ENCODE measurements at places on chromosomes 2 and 18. TPM values are rescaled to one million over a fixed set of nuclear protein-coding genes. Genes with fewer than 3 reads are reported as not detected.

Gene PTH2R
- 54.8 TPM for total RNA-seq

GRCh38 chr18:9380101-9380500 lies 45.5 kb downstream of the TWSG1 start:
- no peak for DNase-seq

DNA sequence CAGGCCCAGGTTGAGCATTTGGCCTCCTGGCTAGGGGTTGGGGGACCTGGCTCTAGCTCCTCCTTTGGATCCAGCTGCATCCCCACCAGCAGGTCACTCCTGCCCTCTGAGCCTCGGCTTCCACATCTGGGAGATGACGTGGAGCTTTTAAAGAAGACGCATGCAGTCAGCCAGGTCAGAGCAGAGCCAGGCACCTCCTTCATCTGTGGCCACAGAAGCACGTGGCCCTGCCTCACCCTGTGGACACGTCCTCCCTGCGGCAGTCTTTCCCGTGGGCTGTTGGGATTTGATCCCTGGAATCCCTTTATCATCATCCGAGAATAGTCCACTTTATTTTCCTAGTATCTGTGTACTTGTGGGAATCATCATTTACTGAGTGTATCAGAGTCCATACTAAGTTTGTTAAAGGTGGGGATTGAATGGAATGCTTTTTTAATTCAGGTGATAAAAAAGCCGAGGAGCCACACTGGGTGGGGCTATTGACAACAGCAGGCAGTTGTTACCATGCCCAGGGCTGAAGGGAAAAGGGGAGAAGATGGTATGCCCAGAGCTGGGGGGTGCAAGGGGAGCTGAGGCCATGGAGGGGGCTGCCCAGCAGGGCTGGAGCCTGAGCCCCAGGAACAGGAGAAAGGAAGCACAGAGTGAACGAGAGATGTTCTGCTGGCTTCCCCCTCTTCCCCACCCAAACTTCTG lies 170.1 kb downstream of the LAMA1 start:
- no peak for DNase-seq

GRCh38 chr18:33495278-33495677 lies 54.8 kb upstream of the CCDC178 start:
- peak; percentile 72 for DNase-seq

GRCh38 chr18:57624988-57625387 lies 3.4 kb upstream of the NARS1 start:
- no peak for DNase-seq

- peak; percentile 62 for DNase-seq
Observed at GRCh38 chr2:158580760-158581159, 124.0 kb downstream of the PKP4 start.

DNA sequence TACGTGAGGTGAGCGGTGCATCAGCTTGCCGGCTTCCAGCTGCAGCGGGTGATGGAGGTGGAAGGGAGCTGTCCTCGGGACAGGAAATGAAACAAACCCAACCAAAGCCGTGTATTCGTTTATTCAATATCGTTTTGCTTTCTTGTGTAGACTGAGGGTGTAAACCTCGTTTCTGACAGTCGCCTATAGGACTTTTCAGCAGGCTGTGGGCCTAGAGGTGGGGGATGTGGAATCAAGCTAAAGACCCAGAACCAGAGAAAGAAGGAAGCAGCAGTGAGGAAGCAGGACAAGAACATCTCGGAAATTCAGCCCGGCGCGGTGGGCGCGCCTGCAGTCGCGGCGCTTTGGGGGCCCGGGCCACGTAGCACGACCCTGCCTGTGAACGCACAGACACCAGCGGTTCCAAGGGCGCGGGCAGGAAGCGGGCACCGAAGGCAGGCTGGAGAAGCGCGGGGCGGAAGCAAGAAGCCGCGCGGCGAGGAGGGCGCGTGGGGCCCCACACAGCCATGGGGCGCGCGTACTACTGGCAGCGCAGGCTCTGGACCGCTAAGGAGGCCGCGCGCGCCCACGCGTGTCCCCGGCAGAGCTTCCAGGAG lies 755 bp upstream of the ATP9B start:
- DNase-seq: no peak

DNA sequence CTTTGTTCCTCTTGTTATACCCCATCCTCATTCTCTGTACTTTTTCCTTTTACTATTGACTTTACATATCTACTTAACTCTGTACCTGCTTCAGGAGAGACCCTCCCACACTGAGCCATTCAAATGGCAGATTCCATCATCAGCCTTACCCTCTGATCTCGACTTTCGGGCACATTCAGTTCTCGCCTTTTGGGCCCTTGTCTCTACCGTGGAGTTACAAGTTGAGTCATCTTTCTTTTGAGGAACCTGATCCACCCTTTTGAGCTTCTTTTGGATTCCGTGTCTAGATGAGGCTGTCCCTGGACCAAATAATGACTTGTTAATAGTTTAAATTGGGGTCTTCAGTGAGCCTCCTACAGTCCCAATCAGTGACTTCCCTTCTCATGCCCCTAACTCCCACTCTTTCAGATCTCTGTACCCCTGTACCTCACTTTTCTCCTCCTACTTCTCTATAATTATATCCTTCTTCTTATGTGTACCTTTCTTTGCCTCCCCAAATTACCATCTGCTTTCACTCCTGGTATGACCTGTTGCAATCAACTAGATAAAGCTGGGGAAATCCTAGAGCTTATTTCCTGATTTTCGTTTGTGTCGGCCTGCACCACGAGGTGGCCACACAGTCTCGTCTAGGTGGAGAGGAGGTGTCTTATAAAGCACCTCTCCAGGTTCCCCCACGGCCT lies 17.2 kb downstream of the SP110 start:
- DNase-seq: no peak

GRCh38 chr2:110948027-110948674 lies 172.6 kb upstream of the BCL2L11 start:
- peak; percentile 54 for DNase-seq

DNA sequence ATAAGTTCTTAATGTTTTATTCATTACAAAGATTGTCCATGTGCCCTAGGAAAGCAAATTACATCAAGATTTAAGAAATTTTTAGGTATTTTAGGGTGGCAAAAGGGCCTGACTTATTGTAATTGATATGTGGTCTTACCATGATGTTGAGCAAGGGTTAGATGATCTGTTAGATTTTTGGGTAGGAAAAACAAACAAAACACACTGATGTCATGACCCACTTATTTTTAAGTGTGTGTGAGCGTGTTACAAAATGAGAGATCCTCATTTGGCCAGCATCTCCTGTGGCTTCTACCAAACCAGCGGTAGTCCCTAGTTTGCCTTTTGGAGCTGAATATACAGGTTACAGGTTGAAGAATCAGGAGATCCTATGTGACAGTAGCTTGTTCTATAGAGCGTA lies 89.8 kb upstream of the ITGB6 start:
- no peak for DNase-seq
